ENCODE measurements at places on chromosomes 11 and 22.

GRCh38 chr11:118635237-118635591 is 27.8 kb downstream of the PHLDB1 start:
- no peak for ATAC-seq

- ATAC-seq, result no peak
Observed at GRCh38 chr11:36398231-36398953, 102.3 kb downstream of the PRR5L start.

DNA sequence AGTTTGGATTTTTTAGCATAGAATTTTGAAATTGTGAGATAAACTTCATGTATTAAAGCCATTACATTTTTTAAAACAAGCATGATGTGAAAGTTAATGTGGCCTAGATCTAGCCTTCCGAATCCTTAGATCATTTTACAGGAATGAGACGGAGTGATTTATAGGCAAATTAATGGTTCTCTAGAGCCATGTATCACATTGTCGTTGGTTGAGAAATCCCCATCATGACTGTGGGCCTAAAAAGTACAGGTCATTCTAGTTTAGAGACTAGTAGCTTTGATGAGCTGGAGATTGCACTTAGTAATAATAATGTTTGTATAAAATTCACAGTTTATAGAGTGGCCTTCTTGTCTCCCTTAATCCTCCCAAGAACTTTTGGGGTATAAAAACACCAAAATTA is 7.1 kb downstream of the EWSR1 start:
- ATAC-seq, result no peak

DNA sequence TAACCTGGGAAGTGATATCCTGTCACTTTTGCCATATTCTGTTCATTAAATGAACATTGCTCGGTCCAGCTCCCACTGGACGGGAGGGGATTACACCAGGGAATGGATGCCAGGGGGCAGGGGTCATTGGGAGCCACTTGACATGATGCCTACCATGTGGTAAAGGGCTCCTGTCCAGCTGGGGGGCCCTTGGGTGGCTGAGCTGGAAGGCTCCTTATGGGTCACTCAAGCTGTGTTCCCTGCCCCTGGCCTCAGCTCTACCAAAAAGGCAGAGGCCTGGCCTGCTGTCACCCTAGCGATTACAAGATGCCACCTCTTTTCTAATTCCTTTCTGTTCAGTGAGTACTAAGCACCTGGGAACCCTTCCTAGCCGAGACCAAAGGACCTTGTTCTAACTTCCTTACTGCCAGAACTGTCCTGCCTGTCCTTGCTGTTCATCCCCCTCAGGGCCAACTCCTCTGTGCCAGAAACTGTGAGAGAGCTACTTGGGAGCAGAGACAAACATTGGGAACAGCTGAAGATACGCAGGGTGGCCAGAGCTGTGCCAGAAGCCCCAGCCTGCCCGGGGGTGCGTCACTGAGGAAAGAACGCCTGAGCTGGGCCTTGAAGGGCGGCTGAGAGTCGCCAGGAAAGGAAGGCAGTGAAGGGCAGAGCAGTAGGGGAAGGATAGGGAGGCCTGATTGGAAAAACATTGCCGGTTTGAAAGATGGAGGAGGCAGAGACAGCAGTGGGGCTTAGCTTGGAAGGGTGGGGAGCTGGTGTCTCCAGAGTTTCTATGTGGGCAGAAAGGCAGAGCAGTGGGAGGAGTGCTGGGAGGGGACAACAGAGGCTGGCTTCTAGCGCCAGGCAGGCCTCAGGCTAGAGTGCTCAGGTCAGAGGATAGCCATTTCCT is 12.7 kb upstream of the UVRAG start:
- ATAC-seq, result no peak

GRCh38 chr11:102325088-102325487 is 7.8 kb downstream of the BIRC3 start:
- no peak for ATAC-seq

GRCh38 chr11:34135439-34135838 is 30.0 kb downstream of the NAT10 start:
- no peak for ATAC-seq

DNA sequence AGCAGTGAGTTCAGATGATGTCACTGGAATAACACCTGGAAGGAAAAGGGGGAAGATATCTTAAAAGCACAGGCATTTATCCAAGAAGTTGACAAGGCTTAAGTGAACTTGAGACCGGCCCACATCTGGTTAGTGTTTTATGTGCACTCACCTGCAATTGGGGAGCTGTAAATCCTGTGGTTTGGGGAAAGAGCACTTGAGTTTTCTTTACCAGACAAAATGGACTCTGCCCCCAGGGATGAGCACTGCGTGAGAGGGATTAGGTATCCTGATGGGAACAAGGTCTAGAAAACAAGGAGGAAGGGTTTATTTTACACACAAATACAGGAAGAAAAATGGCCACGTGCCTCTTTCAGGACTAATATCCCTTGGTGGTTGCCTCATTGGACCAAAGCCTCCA is 15.2 kb downstream of the E2F8 start:
- ATAC-seq, result no peak

GRCh38 chr11:125174057-125174456 is 9.5 kb downstream of the PKNOX2 start:
- no peak for ATAC-seq

GRCh38 chr22:50523806-50524675 is 1.4 kb downstream of the SCO2 start:
- ATAC-seq, result no peak

GRCh38 chr11:13183094-13183825 is 94.3 kb upstream of the BMAL1 start:
- ATAC-seq, result no peak

DNA sequence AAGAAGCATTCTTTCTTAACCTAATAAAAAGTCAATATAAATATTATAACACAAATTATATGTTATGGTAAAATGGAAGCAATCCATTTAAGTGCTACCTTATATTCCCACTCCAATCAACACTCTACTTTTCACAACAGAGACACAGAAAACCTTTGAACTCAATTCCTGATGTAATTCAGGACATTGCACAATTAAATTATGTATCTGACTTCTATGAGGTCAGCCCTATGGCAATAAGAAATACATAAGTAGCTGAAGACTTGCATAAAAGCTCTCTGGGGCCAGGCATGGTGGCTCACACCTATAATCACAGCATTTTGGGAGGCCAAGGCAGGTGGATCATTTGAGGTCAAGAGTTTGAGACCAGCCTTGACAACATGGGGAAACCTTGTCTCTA is 6.8 kb downstream of the OR4D10 start:
- no peak for ATAC-seq

DNA sequence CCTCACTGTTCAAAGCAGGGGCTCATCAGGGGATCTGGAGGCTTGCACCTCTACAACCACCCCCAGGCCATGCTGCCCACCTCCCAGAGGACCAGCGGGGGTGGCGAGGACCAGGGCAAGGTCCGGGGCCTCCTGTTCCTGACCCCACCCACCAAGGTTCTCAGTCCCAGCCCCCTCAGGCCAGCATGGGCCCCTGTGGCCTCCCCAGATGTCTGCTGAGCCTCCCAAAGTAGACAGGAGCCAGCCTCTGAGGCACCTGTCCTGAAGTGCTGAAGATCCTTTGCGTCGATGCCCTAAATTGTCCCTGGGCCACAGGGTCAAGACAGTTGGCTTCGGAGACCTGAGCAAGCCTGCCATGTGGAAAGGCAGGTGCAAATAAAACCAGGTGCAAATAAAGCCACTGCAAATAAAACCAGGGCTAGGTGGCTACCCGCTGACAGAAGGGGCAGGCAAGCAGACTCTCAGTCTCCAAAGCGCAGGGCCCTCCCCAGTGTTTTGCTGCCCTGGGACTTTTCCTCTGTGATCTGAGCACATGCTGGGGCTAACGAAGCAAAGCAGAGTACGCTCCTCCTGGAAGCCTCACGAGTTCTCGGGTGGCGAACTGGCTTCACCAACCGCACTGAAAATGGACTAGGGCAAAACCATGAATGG is 22.4 kb upstream of the ARFGAP3 start:
- no peak for ATAC-seq

- no peak for ATAC-seq
Observed at GRCh38 chr11:134657631-134658030, 245.6 kb upstream of the B3GAT1 start.

DNA sequence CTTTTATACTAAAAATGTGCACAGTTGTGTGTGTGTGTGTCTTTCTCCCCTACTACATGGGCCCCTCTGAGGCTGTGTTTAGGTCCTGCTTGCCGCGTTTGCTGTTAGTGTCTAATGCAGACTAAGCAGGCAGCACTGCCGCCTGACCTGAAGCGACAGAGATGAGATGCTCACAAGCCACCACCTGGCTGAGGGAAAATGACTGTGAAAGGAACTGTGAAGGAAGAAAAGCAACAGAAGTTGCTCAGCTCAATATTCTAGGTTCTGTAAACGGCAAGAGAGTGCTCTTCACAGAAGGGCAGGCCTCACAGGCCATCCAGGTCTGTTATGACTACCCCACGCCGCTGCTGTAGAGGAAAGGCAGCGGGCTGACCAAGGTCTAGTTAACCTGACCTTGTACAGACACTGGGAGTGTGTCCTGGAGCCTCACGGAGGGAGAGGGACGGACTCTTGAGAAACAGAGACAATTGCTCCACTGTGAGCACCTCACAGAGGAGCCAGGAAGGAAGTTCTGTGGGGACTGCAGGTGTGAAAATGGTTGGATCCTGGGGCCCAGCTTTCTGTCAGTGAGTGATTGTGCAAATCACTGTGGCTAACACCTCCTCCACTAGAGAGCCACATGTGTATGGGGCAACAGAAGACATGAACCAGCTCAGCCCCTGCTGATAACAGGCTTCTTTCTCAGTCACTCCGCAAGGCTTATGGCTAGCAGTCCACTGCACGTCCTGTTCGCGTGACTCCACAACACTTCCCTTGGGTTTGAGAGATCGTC is 31.3 kb upstream of the YPEL1 start:
- no peak for ATAC-seq

- peak; percentile 3 for ATAC-seq
Observed at GRCh38 chr11:65553301-65554001, 4.7 kb downstream of the LTBP3 start.

GRCh38 chr11:74695705-74696280 is 35.4 kb downstream of the CHRDL2 start:
- ATAC-seq, result no peak

- no peak for ATAC-seq
Observed at GRCh38 chr22:42064629-42065028, 6.0 kb downstream of the NAGA start.

GRCh38 chr11:103737747-103738146 is 298.7 kb upstream of the DDI1 start:
- ATAC-seq, result no peak

- ATAC-seq, result no peak
Observed at GRCh38 chr11:129267716-129268115, 75.6 kb upstream of the ARHGAP32 start.

DNA sequence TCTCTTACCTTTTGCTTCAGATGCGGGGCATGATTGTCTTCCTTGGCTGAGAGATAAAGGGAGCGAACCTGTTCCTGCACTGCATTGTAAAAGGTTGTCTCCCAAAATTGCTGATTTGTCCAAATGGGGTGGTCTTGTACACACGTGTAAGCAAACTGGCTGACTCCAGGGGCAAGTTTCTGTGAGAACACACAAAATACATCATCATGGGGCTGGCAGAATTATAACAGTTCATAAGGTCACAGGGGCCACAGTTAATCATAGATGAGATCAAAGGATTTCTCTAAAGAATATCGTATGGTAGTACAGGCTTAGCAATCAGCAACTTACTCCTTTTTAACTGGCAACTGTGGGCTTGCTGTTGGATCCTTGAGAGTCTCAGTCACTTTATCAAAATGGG is 194.3 kb downstream of the SWAP70 start:
- no peak for ATAC-seq

- ATAC-seq, result no peak
Observed at GRCh38 chr22:40330615-40331014, 15.7 kb upstream of the ADSL start.

GRCh38 chr11:69642549-69642912 is 1.6 kb downstream of the CCND1 start:
- ATAC-seq, result peak; percentile 60

DNA sequence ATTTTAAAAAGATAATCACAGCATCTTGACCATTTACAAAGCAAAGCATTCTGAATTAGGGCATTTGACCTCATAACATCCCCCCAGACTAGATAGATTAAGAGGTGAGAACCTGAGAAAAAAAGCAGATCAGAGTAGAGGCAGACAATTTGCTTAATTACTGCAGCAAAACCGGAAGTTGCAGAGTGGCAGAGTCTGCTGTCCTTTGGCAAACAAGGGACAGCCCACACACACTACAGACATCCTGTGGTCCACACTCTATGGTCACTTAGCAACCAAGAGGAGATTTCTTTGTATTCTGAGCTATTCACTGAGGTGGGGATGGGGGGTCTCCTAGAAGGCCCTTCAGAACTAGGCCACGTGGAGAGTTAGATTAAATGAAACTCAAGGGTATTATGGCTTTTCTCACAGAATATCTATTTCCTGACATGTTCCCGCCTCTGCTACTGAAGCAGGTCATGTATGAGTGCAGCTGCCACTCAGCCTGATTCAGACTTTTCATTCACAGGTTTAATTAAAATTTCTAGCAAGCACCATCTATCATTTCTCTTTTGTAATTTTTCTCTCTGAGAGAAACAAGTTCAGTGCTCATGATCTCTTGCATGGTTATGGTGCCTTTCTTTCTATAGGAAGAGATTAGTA is 48.5 kb downstream of the SVIP start:
- ATAC-seq, result no peak

DNA sequence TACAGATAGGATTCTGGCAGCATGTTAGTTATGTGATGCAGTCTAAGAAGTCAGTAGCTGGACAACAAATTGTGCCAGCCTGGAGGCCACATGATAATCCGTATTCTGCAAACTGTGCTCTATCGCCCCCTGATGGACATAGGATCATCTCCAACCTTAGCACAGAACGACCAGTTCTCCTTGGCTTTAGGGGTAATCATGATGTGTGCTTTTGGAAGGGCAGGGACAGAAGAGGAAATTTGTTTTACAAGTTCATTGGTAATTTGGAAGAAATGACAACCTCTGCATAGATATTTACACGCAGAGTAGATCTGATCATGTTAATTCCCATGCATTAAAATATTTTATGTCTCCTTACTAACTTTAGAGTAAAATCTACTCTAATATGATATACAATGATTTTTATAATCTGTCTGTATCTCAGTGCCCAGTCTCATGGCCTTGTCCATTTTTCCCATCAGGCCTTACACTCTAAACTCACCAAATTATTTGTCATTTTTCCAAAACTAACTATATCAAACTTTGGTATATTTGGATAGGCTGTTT is 12.1 kb downstream of the OR10D3 start:
- no peak for ATAC-seq

DNA sequence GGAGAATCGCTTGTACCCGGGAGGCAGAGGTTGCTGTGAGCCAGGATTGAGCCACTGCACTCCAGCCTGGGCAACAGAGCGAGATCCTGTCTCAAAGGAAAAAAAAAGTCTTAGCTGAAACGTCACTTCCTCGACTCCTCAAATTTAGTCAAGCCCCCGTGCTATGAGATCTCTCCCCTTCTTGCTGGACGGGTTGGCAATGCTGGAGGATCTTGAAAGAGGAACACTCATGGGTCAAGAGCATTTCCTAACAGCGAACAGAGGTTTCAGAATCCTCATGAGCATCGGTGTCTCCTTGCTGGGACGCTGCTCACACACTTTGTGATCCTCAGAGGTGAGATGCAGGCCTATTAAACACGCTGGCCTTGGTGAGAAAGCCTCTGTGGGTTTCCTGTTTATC is 35.9 kb downstream of the APOL3 start:
- ATAC-seq, result no peak

- ATAC-seq, result no peak
Observed at GRCh38 chr22:48405741-48406140, 1421.9 kb downstream of the BRD1 start.

Data from stimulated activated memory B cell treated with anti-CD40 and anti-IgM and Interleukin-4, amounts not matched to agents 10 μg/mL and 1 μg/mL and 100 μg/mL, for 72 hours (primary cell).